ENCODE measurements at places on chromosomes 5 and 9.

GRCh38 chr5:7422316-7423106, 26.6 kb downstream of the ADCY2 start:
- no peak for DNase-seq

- no peak for DNase-seq
Measured at GRCh38 chr5:83000428-83000827, 76.8 kb downstream of the TMEM167A start.

- DNase-seq, result peak; percentile 77
Measured at GRCh38 chr5:75523275-75523674, 11.6 kb downstream of the POLK start.

DNA sequence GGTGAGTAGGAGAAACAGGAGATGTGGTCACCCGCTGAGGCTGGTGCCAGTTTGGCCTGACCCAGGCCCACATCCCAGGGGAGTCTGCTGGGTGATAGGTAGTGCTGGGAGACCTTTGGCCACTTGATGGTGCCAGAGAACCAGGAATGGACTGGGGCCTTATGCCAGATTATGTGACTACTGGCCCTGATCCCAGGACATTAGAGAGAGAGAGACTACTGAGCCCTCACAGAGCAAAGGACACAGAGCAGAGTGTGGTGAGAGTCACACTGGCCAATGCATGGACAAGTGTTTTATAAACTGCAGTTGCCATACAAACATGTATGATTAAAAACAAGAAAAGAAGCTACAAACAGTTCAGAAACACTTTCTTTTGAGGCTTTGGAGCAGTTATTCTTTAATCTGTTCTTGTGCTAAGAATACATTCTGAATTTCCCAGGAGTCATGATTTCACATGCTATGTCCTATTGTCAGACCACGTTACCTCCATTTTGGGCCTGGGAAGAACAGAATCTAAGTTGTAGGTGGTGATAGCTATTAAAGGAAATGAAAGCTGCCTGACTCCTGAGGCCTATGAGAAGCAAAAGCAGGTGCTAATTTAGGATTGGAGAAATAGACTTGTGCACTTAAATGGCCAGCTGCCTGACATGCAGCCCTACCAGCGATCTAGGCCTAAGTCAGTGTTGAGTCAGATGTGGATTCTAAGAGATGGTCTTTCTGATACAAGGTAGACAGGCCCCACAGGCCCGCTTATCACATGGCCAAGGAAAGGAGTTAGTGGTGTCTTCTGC, 32.6 kb upstream of the TMOD1 start:
- DNase-seq, result peak; percentile 67

GRCh38 chr5:78586251-78586650, 62.3 kb downstream of the LHFPL2 start:
- DNase-seq, result peak; percentile 86

GRCh38 chr9:98708103-98708932, 417 bp downstream of the GABBR2 start:
- no peak for DNase-seq

- DNase-seq, result no peak
Measured at GRCh38 chr9:83355729-83356151, 182.5 kb downstream of the FRMD3 start.

GRCh38 chr5:140222416-140222815, 47.4 kb downstream of the CYSTM1 start:
- DNase-seq, result no peak

DNA sequence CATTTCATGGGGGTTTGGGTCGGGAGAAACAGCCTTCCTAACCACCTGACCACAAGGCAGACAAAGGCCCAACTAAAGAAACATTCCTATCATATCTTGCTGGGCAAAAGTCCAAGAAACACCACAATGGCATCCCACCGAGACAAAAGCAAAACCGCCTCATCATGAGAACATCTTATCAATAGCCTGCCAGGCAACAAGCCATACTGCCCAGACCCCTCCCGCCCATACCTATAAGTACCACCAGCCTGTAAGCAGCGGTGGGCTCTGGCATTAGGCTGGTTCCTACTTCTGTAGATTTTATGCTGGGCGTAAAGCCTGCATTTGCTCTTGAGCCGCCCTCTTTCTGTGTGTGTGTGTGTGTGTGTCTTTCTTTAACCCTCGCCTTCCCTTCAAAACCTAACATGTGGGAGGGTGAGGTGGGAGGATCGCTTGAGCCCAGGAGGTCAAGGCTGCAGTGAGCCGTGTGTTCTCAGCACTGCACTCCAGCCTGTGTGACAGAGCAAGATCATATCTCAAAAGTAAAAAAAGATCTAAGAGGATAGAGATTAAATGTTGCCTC, 56.9 kb downstream of the PDE6A start:
- DNase-seq, result peak; percentile 68

DNA sequence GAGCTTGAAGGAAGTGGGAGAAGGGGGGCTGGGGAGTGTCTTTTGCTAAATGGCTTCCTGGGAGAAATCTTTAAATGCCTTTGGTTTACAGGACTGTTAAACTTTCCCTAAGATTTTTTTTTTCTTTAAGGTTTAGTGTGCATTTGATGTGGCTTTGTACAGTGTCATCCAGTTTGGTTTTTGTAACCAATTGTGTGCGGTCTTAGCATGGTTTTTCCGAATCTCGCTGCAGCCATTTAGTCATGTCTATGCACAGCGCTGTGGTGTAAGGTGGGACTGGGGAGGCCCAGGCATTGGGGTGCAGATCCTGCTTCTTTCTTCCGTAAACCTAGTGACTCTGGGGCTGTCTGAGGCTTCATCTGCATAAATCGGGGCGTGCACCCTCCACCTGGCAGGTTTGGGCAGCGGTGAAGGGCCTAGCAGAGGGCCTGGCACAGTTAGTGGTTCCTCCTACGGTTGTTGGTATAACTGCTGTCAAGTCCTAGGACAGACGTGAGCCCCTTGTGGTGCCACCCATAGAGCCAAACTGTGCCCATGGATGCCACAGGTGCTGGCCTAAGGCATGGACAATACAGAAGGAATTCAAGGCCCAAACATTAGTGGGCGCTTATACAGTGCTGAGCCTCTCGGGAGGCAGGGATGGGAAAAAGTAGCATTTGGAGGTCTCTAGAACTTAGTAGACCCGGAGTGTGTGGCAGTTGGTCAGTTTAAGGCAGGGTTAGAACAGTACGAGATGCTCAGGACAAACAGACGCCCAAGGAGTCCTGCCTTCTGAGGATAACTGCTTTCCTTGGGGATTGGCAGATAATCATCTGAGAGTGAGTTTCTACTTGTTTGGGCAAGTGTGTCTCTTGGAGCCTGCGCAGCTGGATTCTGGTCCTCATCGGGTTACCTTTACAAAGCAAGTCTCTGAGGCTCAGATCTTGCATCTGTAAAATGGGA, 1.5 kb downstream of the PRRC2B start:
- peak; percentile 62 for DNase-seq

DNA sequence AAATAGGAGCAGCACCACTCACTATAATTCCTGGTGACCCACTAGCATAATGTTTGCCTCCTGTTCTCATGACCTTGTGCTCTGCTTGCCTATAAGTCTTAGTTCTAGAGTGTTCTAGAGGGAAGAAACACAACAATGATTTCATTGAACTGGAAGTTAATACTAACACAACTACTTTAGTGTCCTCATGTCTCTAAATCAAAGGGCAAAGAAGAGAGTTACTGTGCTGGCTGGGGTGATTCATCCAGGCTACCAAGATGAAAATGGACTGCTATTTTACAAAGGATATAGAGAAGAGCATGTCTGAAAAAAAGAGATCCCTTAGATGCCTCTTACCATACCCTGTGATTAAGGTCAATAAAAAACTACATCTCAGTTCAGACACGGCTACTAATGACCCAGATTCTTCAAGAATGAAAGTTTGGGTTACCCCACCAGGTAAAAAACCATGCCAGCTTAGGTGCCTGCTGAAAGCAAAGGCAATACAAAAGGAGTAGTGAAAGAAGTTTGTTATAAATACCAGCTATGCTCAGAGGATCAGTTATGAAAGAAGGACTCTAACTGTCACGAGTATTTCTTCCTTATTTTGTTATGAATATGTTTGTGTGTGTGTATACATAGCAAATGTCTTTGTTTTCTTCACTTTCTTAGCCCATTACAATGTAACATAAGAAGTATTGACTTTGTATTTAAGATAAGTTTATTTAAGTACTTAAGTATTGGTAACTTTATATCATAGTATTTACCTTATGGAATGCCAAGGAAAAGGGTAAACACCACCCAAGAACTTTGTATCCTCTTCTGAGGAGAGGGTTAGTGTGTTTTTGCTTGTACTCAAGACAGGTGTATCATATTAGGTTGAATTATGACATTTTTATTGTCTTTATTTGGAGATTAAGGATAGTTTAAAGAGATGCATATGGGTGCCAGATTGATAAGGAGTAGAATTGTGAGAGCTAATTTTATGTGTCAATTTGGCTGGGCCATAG, 314.1 kb upstream of the PTGER4 start:
- DNase-seq, result no peak

DNA sequence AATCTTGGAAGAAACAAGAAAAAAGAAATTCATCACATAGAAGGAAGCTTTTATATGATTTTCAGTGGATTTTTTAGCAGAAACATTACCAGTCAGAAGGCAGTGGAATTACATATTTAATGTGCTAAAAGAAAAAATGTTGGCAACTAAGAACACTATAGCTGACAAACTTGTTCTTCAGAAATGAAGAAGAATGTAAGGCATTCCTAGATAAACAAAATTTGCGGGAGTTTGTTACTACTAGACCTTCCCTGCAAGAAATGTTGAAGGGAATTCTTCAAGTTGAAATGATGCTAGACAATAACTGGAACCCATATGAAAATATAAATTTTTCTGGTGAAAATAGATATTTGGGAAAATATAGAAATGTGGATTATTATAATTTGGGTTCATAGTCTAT, 718.3 kb upstream of the GRAMD2B start:
- DNase-seq, result no peak

DNA sequence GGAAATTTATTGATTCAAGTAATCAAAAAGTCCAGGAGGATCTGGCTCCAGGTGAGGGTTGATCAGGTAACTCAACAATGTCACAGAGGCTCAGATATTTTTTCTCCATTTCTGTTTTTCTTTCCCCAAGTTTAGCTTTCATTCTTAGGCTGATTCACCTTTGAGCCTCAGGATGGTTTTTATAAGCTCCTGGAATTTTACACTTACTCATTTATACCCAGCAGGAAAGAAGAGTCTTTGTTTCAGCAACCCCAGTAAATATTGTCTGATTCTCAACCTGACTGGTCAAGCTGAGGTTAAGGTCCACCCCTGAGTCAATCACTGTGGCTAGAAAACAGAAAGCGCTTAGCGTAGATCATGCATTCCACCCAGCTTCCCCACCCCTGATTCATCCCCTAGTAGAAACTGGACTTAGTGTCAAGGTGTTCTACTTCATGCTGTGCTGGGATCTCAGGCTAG, 500.6 kb downstream of the KIF4B start:
- no peak for DNase-seq

- no peak for DNase-seq
Measured at GRCh38 chr9:6268826-6269397, 53.3 kb downstream of the IL33 start.

- no peak for DNase-seq
Measured at GRCh38 chr9:27638716-27639115, 65.4 kb upstream of the C9orf72 start.

GRCh38 chr9:87564791-87565241, 67.1 kb downstream of the DAPK1 start:
- no peak for DNase-seq

DNA sequence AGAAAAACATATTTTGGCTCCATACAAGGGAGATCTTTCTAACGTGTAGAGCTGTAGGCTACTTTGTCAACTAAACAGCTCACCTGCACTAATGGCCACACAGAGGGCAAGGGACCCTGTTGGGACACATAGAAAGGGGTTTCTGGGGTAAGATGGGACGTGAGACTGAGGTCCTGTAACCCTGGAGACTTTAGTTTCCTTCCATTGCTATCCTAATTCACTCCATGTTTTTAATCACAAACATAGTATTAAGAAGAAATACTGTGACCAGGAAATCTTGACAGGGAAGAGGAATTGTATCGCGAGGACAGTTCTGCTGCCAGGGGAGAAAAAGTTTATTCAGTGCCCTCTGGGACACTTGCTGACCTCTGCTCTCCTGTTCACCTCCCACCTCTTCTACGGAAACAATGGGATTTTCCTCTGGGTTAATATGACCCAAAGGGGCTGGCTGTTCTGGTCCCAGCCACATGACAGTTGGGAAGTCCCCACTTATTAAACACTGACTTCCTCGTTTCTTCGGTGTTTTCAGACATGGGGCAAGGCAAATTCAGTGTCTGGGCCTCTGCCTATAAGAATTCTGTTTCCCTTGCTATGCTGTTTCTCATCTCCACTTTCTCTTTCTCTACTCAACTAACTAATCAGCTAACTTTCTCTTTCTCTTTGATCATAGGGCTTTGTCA, 106.9 kb upstream of the SEMA6A start:
- DNase-seq, result no peak

DNA sequence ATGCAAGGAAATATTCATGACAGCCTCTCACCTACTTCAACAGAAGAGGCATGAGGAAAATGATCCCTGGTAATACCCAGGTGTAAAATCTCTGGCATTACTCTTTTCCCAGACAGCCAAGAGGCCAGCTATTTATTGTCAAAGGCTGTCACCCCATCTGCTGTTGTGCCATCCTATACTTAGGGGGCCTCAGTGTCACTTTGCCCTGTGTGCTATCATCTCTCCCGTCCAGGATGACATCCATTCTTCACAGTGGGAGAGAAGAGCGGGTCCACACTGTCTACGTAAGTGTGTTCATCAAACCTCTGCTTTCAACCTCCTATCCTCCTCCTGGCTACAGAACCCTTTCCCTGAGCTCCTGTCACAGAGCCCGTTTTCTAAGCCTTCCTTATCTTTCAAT, 82.6 kb downstream of the MYO10 start:
- no peak for DNase-seq

- DNase-seq, result no peak
Measured at GRCh38 chr5:167763772-167764171, 527.7 kb upstream of the WWC1 start.

GRCh38 chr9:10062629-10063395, 550.0 kb downstream of the PTPRD start:
- no peak for DNase-seq

GRCh38 chr5:4042311-4042710, 446.7 kb downstream of the IRX1 start:
- DNase-seq, result no peak

DNA sequence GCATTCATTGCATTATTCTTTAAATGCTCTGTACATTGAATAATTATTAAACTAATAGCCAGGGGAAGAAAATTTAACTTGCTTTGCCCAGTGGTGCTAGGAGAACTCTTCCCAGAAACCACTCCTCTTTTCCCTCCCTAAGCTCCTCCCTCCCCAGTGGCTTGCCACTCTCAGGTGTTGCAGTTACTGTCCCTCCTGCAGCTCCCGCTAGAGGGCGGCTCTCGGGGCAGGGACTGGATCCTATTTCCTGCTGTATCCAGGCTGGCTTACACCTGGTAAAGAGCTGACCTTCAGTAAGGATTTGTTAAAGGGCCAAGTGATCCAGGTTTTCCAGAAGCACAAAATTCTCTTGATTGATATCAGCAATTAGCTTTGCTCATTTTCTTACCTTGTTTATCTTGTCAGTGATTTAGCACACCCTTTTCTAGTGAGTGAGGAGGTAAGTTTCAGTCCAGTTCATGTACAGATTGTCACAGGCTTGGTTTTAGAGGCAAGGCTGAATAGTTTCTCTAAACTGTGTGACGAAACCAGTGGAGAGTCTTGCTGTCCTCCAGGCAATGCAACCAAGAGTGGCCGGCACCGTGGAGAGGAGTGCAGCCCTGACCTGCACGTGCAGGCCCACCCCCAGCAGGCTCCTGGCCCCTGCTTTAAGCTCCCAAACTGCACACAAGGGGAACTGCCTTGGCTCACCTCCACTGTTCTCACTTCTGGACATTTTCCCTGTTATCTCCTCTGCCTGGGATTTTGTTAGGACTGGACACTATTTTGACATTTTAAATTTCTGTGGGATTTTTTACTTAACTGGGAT, 423.8 kb downstream of the SPOCK1 start:
- peak; percentile 84 for DNase-seq
